ENCODE measurements at places on chromosomes 7 and 10. TPM values are rescaled to one million over a fixed set of nuclear protein-coding genes. Genes with fewer than 3 reads are reported as not detected.

ELFN1 gene
- 1.8 TPM for total RNA-seq

SPDYE3 gene
- not detected for total RNA-seq

AVL9 gene
- 28.8 TPM for total RNA-seq

AHR gene
- 73.9 TPM for total RNA-seq

TSPAN12 gene
- 7.5 TPM for total RNA-seq

AKR1C1 gene
- total RNA-seq: 61.5 TPM

ENTPD7 gene
- total RNA-seq: 10.1 TPM

MEIG1 gene
- total RNA-seq: not detected

LRRN3 gene
- total RNA-seq: 1.3 TPM

ARHGEF35 gene
- 7.7 TPM for total RNA-seq

GRM3 gene
- total RNA-seq: not detected

HELLS gene
- 3.6 TPM for total RNA-seq

RNLS gene
- 11.2 TPM for total RNA-seq

NRCAM gene
- 1.5 TPM for total RNA-seq

SLC18A2 gene
- total RNA-seq: 2.7 TPM

MSMB gene
- not detected for total RNA-seq

ASZ1 gene
- not detected for total RNA-seq

RABGEF1 gene
- 29.9 TPM for total RNA-seq

AEBP1 gene
- total RNA-seq: 783 TPM

CALML5 gene
- total RNA-seq: not detected

ZNF503 gene
- 36.0 TPM for total RNA-seq

GPER1 gene
- 5.5 TPM for total RNA-seq

LEP gene
- total RNA-seq: 1.5 TPM

MPP7 gene
- 58.6 TPM for total RNA-seq

All from posterior vena cava (tissue), 2 donors.